ENCODE measurements at places on chromosomes 2 and 18. TPM values are rescaled to one million over a fixed set of nuclear protein-coding genes. Genes with fewer than 3 reads are reported as not detected.

RASGRP3 gene
- total RNA-seq: 11.2 TPM

MOGAT1 gene
- total RNA-seq: not detected

NDC80 gene
- 43.5 TPM for total RNA-seq

EMX1 gene
- not detected for total RNA-seq

SESTD1 gene
- total RNA-seq: 10.3 TPM

NCKAP5 gene
- 21.6 TPM for total RNA-seq

AKAIN1 gene
- not detected for total RNA-seq

RANBP2 gene
- 64.1 TPM for total RNA-seq

TEKT4 gene
- not detected for total RNA-seq

SERPINB4 gene
- total RNA-seq: 0.14 TPM

TMEM247 gene
- total RNA-seq: 0.43 TPM

CYP27C1 gene
- not detected for total RNA-seq

STARD6 gene
- total RNA-seq: not detected

SCN1A gene
- total RNA-seq: not detected

ALPI gene
- not detected for total RNA-seq

BMP10 gene
- total RNA-seq: 0.44 TPM

CYP1B1 gene
- 70.2 TPM for total RNA-seq

CD207 gene
- not detected for total RNA-seq

LYPD6 gene
- total RNA-seq: 12.0 TPM

CHRND gene
- not detected for total RNA-seq

ALKAL2 gene
- not detected for total RNA-seq

RUFY4 gene
- not detected for total RNA-seq

TUBA3E gene
- not detected for total RNA-seq

CCDC150 gene
- total RNA-seq: 3.7 TPM

SIX2 gene
- total RNA-seq: under 0.01 TPM

CUL3 gene
- total RNA-seq: 58.3 TPM

TTR gene
- total RNA-seq: not detected

SNRPD1 gene
- 12.3 TPM for total RNA-seq

KLHL30 gene
- total RNA-seq: 1.1 TPM

MPP4 gene
- total RNA-seq: 0.44 TPM

RGPD4 gene
- not detected for total RNA-seq

CPLX4 gene
- total RNA-seq: not detected

IL37 gene
- total RNA-seq: not detected

NETO1 gene
- total RNA-seq: 0.72 TPM
